Body of pancreas (tissue), 4 donors: ENCODE measurements at places on chromosomes 7 and 10. TPM values are rescaled to one million over a fixed set of nuclear protein-coding genes. Genes with fewer than 3 reads are reported as not detected.

The CHAT gene
- not detected for total RNA-seq

The CALN1 gene
- total RNA-seq, result 1.6 TPM

The ZDHHC6 gene
- total RNA-seq, result 14.5 TPM

- DNase-seq, result no peak
Observed at GRCh38 chr7:96612034-96612433, 97.6 kb downstream of the SEM1 start.

GRCh38 chr7:14835384-14835783 is 67.2 kb downstream of the DGKB start:
- no peak for DNase-seq

DNA sequence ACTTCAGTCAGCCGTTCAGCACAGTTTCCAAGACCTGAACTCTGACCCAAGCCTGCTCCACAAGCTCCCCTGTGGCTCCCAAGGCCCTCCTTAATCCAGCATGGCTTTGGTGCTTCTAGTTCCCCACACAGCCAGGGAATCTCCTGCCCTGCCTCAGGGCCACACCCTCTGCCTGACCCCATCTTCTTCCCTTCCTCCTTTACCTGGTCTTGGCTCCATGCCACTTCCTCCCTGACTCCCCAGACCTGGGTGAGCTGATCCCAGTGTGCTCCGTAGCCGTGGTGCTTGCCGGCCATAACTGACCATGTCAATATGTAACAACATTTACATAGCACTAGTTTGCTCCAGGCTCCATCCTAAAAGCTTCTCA is 20.0 kb downstream of the TMEM273 start:
- no peak for DNase-seq

The AP1S1 gene
- total RNA-seq, result 12.2 TPM

The HTR5A gene
- total RNA-seq, result not detected

The CPXM2 gene
- total RNA-seq, result 4.2 TPM

GRCh38 chr10:73413528-73414229 is at the start of gene ANXA7:
ANXA7 (minus strand) TSS chr10:73414058; CDS start chr10:73400856, 13,202 bp downstream.
- DNase-seq, result peak; percentile 95

GRCh38 chr10:112585126-112585525 is 138.1 kb downstream of the VTI1A start:
- no peak for DNase-seq

GRCh38 chr10:75744261-75744660 is 312.8 kb downstream of the LRMDA start:
- no peak for DNase-seq

The ZNF736 gene
- 26.2 TPM for total RNA-seq

GRCh38 chr7:47266131-47266706 is 315.7 kb downstream of the TNS3 start:
- DNase-seq, result peak; percentile 65

- no peak for DNase-seq
Observed at GRCh38 chr10:71998840-71999194, 34.6 kb downstream of the CHST3 start.

DNA sequence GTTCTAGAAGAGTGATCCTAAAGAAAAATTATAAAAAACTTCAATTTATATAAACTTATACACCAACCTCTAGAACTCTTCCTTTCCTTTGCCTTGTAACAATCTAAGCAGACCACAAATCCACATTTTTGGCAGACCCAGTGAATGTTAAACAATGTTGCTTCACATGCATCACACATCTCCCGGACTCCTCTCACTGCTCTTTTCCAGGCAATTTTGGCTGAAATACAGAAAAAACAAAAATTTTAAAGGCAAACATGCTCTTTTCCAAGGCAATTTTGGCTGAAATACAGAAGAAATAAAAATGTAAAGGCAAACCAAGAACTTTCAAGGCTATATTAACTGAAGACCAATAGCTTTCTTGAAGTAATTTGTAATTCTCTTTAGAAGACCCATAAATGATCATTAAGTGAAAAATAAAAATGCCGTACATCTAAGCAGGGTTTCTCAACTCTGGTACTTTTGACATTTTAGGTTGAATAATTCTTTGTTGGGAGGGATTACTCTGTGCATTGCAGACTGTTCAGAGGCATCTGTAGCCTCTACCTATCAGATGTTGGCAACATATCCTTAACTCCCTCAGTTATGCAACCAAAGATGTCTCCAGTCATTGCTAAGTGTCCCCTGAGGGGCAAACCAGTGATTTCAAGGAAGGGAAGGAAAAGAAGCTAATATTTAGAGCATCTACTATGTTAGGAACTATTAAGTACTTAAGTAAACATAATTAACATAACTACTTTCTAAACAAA is 64.4 kb downstream of the NRBF2 start:
- DNase-seq, result no peak

The CPN1 gene
- total RNA-seq, result not detected

- no peak for DNase-seq
Observed at GRCh38 chr7:20559883-20560282, 55.6 kb upstream of the ABCB5 start.

- DNase-seq, result no peak
Observed at GRCh38 chr10:13987446-13987845, 343.3 kb downstream of the FRMD4A start.
